GM12892 (cell line): ENCODE measurements at places on chromosomes 12 and 14.

- no peak for DNase-seq
Observed at GRCh38 chr14:68390741-68391140, 402.1 kb downstream of the ZFP36L1 start.

DNA sequence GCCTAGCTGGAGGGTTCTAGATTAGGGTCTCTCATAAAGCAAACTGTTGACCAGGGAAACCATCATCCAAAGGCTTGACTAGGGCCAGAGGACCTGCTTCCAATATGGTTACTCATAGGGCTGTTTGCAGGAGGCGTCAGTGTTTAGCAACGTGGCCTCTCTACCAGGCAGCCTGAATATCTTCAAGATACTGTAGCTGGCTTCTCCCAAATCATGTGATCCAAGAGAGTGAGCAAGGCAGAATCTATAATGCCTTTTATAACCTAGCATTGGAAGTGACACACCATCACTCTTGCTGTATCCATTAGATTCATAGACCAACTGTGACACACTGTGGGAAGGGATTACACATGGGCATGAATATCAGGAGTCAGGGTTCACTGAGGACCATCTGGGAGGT lies 17.3 kb downstream of the TPH2 start:
- DNase-seq: no peak

- DNase-seq: no peak
Observed at GRCh38 chr12:107437954-107438353, 247.6 kb upstream of the PWP1 start.

- no peak for DNase-seq
Observed at GRCh38 chr14:50846226-50846880, 15.4 kb upstream of the NIN start.

GRCh38 chr12:108349278-108349688 lies 10.2 kb upstream of the CMKLR1 start:
- no peak for DNase-seq

- no peak for DNase-seq
Observed at GRCh38 chr14:71365361-71365760, 458.1 kb downstream of the PCNX1 start.

- DNase-seq: peak; percentile 78
Observed at GRCh38 chr14:94689218-94689984, 77.2 kb downstream of the SERPINA3 start.

GRCh38 chr12:91210618-91211017 lies 28.0 kb upstream of the DCN start:
- DNase-seq: no peak

- no peak for DNase-seq
Observed at GRCh38 chr12:49413796-49414195, 46.5 kb downstream of the SPATS2 start.

GRCh38 chr14:57820581-57820980 lies 45.3 kb downstream of the SLC35F4 start:
- no peak for DNase-seq

DNA sequence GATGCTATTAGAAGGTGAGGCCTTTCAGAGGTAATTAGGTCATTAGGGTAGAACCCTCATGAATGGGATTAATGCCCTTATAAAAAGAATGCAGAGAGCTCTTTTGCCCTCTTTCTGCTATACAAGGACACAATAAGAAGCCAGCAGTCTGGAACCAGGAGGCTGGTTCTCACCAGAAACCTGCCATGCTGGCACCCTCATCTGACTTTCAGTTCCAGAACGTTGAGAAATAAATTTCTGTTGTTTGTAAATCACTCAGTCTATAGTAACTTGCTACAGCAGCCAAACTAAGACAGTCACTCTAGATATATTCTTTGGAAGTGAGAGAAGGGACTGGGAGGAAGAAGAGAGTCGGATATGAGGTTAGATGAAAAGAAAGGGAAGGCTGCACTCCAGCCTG lies 125.0 kb upstream of the MYF6 start:
- no peak for DNase-seq

DNA sequence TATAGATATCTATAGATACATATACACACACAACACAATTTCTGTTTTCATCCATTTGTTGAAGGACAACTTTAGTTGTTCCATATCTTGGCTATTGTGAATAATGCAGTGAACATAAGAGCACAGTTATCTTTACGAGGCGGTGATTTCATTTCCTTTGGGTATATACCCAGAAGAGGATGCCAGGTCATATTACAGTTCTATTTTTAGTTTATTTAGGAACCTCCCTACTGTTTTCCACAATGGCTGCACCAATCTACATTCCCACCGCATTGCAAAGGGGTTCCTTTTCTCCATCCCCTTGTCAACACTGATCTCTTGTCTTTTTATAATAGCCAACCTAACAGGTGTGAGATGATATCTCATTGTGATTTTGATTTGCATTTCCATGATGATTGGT lies 143.4 kb upstream of the ARHGAP5 start:
- DNase-seq: no peak

DNA sequence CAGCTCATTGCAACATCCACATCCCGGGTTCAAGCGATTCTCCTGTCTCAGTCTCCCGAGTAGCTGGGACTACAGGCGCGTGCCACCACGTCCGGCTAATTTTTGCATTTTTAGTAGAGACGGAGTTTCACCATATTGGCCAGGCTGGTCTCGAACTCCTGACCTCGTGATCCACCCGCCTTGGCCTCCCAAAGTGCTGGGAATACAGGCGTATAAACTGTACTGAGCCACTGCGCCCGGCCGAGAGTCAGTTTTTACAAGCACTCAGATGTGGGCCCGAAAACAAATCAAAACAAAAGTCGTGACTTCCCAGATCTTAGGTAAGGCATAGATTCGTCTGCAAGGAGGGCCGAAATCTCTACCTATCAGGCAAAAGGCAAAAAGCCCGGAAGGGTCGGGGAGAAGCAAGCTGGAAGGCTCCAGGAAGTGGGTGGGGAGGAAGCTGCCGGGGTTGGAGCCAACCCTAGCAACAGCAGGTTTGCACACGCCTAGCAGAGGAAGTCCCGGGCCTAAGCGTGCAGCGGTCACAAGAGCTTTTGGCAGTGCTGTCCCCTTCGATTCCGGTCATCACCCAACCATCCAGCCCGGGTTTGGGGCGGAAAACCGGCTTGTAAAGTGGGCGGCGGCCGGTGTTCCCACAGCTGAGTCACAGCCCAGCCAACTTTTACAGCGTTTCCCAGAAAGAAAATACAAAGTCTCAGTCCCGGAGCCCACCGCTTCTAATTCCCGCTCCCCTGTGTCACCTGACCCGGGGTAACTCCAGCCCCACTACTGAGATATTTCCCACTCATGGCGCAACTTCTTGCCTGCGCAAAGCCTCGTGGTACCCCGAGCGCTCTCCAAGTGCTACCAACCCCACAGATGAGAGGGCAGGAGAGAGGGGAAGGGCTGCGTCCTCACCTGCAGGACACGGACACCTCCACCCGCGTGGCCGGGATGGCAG lies 583 bp downstream of the CPNE8 start:
- peak; percentile 32 for DNase-seq

GRCh38 chr14:100542619-100543205 lies 44.5 kb downstream of the BEGAIN start:
- no peak for DNase-seq

- DNase-seq: no peak
Observed at GRCh38 chr14:104157016-104157928, 18.9 kb downstream of the KIF26A start.

DNA sequence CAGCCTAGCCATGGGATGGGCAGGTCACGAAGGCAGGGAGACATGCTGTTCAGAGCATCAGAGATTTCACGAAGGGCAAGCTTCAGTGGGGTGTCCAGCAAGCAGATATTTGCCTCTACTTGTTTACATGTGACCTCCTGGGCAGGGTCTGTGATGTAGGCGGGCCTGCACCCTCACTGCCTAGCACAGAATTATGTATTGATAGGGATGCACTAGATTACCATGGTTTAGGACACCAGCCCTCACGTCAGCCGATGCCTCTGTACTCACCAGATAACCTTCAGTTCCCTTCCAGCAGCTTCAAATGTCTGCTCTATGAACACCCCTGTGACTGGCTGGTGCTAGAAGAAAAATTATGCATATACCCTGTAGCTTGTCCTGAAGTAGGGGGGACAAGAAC lies 5.1 kb upstream of the EIF5 start:
- no peak for DNase-seq

DNA sequence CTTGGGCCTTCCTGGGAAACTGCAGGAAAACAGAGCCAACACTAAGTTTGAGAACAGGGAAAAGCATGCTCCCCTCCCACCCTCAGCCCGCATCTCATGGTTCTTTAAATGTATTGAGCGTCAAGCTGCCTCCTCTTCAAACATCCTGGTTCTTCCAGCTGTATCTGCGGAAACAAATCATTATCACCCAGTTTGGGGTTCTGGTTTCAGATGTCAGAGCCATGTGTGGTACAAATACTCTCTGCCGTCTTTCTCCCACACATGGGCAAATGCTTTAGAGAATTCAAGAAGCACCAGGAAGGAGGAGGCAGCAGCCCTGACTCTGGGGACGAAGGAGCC lies 29.1 kb downstream of the JDP2 start:
- no peak for DNase-seq

DNA sequence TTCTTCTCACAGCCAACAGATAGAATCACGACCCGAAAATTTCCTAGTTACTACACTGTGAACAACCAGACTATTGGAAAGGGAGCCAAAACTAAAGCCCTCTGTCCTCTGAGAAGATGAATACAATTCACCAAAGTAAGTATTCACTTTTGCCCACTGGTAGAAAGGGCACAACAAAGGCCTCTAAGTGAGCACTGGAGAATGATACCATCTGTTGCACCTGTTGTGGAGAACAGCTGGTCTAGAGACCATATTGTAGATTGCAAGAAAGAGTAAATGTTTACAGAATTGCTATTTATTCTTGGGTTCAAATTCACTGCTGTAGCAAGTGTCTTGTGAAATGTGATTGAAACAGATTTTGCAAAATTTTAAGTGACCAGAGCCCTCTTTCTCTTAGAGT lies 46.9 kb upstream of the ANO6 start:
- DNase-seq: no peak

DNA sequence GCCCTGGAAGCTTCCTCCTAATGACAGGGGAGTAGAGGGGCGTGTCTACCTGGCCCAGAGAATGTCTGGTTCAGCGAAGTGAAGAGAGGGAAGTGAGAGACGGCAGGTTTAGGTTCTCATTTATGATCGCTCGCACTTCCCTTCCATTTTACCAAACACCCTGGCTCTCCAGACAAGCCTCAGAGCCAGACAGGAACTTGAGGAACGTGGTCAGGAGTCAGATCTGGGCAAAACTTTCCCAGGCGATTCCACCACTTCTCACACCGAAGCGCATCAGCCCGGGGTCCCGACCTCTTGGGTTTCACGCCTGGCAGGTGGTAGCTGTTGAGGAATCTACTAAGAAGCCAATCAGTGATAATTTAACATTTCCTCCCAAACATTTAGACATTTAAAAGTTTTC lies 21.3 kb downstream of the ACTN1 start:
- no peak for DNase-seq

GRCh38 chr12:43896496-43896895 lies 60.6 kb downstream of the TMEM117 start:
- DNase-seq: no peak

GRCh38 chr12:2169940-2170339 lies 117.2 kb downstream of the CACNA1C start:
- no peak for DNase-seq

GRCh38 chr14:58733451-58734208 lies 95.9 kb downstream of the DACT1 start:
- DNase-seq: no peak

DNA sequence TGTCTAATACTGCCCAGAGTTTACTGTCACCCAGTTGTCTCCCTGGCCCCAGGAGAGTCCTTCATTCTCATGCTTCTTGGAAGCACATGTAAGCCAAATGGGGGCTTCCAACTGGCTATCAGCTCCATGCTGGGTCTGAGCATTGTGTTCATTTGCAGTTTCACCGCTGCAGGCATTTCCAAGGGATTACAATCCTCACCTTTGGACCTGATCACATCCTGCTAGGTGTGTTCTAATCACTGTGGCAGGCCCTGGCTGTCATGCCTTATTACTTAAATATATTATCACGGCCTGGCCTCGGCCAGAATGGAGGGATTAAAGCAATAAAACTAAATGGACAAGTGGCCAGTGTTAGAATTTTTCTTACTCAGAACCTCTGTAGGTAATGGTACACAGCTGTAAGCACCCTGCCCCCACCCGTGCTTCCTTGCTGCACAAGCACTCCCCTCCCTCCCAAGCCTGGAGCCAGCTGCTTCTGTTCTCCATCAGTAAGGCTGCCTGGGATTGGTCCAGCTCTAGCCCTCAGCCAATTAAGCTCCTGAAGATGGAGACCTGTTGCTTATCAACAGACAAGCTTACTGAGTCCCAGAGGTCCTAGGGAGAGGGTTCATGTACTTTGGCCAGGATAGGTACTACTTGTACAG lies 175.9 kb upstream of the RBM19 start:
- no peak for DNase-seq

GRCh38 chr12:57694459-57695019 lies 607 bp downstream of the OS9 start:
- DNase-seq: no peak

DNA sequence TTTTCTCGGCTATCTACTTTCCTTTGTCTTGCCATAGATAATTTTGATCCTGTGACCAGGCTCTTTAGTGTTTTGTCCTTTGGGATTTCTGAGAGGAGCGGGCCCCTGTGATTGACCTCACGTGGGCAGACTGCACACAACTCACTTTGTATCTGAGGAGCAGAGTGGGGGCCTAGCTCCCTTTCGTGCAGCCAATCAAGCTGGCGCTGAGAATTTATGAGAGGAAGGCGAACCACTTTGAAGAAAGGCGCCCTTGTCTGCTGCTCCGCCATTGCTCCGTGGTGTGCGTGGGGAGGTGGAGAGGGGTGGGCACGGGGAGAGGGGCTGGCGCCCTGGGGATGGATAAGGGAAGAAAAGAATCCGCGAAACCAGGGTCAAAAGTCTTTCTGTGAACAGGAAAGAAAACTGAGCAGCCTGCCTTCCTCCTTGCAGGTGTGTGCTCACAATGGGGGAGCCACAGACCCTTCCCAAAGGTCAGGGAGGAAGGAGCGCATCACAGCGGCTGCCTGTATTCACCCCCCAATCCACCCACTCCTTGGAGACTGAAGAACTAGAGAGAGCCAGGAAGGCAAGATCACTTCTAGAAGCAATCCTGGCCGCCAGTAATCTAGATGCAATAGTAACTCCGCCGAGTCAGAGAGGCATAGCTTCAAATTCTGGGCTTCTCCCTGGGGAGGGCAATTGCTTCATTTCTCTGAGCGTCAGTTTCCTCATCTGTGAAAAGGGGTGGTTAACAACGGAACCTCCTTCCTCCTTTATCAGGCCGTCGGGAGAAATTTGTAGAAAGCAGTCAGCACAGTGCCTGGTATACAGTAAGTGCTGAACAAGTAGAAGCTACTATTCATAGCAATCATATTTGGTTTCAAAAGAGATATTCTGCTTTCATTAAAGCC lies 24.9 kb upstream of the MED13L start:
- no peak for DNase-seq

GRCh38 chr14:64201296-64201695 lies 92.9 kb downstream of the ESR2 start:
- no peak for DNase-seq
